ENCODE measurements at places on chromosomes 6 and 20.
A peak's percentile ranks its signal among the peaks of the same experiment; 100 is the strongest.

DNA sequence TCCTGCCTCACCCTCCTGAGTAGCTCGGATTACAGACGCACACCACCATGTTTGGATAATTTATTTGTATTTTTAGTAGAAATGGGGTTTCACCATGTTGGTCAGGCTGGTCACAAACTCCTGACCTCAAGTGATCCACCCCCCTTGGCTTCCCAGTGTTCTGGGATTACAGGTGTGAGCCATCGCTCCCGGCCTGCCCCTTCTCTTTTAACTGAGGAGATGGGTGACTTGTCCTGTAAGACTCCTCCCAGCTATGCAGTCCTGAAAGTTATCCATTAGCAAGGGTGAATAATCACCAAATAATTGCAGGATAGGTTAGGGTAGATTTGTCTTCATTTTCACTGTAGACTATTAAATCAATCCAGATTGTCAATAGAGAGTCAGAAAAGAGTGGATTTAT lies 40.5 kb upstream of the JARID2 start:
- no peak for DNase-seq

- DNase-seq, result no peak
Measured at GRCh38 chr6:56956491-56956890, 1.6 kb downstream of the BEND6 start.

GRCh38 chr20:15005300-15005986 lies 668.0 kb upstream of the FLRT3 start:
- DNase-seq, result no peak

DNA sequence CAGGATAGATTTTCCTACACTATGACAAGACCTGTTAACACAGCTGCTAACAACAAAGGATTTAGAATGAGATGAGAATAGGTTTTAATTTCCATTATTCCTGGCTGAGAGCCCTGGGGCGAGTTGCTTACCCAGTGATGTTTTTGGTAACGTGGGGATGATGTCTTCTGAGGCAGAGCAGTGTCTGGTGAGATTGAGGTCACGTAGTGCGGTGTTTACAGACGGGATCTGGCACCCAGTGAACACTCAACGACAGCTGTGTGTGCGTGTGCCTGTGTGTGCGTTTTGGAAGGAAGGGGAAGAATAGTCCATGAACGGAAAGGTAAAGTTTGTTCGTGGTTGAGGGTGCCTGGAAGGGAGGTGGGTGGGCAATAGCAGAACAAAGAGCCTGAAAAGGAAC lies 384.7 kb downstream of the C6orf118 start:
- no peak for DNase-seq

GRCh38 chr6:80094017-80094416 lies 12.5 kb upstream of the BCKDHB start:
- DNase-seq, result peak; percentile 37

DNA sequence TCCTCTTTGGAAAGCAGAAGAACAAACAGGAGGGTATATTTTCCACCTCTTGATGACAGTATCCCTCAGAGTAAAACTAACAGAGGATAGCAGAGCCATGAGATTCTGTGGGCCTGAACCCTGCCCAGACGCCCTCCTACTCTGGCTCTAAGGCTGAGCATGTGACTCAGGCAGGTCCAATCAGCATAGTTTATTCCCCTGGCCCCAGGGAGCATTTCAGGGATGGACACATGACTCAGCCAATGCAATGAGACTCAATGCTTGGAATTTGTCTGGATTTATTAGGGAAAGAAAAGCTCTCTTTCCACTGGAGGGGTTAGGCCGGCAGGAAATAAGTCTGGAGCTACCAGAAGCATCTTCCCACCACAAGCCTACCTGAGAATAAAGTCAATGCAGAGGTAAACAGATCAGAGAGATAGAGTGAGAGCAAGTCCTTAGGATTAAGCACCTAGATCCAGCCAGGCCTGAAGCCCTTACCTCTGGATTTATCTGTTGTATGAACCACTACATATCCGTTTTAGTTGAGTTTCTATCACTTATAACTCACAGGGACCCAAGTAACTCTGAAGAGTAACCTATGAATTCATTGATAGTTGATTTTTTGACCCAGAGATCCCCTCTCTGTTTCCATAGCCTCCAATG lies 68.2 kb upstream of the EYA2 start:
- DNase-seq, result peak; percentile 11

DNA sequence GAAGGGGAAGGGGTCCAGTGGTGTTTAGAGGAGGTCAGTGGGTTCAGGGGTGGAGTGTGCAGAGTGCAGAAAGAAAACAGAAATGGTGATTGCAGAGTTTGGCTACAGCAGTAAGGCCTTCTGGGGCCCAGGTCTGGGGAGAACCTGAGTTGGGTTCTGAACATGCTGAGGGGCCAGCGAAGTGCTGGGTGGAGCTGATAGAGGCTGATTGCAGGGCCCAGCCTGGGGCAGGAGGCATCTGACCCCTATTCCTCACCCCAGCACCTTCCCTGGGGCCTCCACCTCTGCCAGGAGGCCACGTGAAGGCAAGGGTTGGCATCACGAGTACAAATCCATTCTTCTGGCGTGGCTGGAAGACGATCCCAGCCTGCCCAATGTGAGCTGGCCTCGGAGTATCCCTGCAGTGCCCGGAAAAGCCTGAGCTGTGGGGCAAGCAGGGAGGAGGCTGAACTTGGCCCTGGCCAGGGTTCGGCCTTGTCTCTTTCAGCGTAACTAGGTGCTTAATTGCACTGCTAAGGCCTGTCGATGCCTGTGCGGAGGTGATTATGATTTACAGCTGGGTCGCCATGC lies 35.3 kb downstream of the VSTM2L start:
- no peak for DNase-seq

- DNase-seq, result no peak
Measured at GRCh38 chr20:51460569-51461265, 81.8 kb downstream of the NFATC2 start.

DNA sequence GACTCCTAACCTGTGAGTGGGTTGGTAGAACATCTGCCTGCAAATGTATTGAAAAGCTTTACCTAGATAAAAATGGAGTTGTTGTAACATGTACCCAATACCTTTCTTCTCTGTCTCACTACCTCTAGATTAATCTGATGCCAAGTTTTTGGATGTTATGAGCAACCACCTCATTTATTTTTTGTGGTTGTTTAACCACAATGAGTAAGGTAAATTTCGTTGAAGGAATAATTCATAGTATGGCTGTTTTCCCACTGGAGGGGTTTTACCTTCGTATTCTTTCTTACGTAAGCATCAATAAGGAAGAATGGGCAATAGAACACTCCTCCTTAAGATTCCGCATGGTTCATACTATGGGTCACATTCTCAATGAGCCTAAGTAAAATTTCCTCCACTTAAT lies 165.4 kb downstream of the CDH26 start:
- DNase-seq, result no peak

GRCh38 chr20:46282669-46283068 lies 25.6 kb downstream of the CDH22 start:
- DNase-seq, result peak; percentile 99

DNA sequence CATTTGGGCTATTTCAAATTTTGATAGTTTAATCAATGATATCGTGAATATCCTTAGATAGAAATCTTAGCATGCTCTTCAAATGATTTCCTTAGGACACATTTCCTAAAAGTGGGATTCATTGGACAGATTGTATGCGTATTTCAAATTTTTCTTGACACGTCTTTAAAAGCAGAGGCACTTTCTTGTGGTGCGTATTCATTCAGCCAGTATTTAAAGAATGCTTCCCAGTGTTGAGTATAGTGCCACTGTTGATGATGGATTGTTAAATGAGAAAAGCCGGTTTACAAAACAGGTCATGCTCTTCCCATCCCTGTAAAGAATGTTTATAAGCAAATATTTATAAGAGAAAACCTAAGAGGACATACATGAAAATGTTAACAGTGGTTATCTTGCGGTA lies 15.1 kb upstream of the NOL7 start:
- DNase-seq, result no peak

DNA sequence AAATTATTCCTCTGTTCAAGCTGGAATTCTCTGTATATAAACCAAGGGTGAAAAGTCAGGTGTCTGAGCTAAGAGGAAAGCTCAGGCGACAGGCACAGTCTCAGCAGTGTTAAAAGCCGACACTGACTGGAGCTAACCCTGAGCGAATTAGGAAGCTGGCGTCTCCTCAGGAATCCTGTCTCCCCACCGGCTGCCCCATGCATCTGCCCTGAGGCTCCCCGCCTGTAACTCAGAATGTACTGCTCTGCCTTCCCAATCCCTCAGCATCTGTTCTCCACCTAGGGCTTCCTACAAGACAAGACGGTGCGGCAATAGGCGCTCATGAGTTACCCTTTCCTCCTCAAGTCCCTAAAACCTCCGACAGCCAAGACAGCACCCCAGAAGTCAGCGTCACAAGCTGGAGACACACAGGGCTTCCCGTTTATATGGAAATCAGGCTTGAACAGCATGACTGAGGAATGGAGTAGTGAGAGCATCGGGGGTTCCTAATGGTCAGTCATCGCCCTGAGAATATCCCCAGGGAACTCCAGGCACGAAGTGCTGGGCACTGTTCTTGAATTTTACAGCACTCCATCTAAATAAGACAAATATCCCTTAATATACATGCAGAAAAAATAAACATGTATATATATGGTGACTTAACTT lies 33.5 kb downstream of the WDR27 start:
- no peak for DNase-seq

GRCh38 chr6:71473926-71474325 lies 185.3 kb downstream of the OGFRL1 start:
- DNase-seq, result no peak

DNA sequence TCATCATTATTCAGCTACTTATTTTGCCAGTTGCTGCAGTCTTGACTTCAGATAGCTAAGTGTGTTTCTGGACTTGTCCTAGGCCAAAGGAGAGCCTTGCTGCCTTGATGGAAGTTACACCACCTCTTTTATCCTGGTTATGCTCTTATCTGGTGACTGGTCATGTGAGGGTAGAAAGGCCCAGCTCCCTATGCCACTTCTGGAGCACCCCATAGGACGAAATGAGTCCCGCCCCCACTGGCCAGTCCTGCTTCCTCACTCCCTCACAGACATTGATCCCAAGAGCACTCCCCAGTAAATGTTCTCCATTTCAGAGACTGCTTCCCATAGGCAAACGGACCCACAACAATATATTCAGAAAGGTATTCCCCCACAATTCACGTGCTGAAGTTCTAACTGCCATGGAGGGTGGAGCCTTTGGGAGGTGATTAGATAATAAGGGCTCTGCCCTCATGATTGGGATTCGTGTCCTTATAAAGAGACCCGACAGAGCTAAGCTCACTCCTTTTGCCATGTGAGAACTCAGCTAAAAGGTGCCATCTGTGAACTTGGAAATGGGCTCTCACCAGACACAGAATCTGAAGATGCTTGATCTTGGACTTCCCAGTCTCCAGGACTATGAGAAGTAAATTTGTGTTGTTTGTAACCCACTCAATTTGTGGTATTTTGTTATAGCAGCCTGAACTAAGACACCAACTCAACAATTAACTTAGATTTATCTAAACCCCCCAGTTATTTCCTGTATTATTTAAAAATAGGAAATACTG lies 21.5 kb upstream of the ELOVL2 start:
- DNase-seq, result peak; percentile 49

DNA sequence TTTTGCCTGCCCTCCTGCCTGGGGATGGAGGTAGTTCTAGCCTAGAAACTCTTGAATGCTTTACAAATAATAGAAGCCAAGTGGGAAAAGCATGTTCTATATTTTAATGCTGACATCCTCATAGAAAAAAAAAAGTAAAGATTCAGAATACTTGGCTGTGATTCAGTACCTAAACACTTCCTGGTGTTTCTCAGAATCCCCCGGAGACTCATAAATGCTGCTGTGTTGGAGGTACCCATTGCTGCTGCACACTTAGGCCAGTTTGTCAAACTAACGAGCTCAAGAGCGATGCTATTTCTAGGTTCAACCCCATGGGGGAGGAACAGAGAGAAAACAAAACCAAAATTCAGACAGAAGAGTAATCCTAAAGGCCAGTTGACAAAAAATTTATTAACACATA lies 38.8 kb upstream of the ZFP64 start:
- DNase-seq, result peak; percentile 59

- no peak for DNase-seq
Measured at GRCh38 chr20:61731363-61732181, 334.1 kb downstream of the TAF4 start.

GRCh38 chr6:90860822-90861601 lies 274.1 kb upstream of the MAP3K7 start:
- peak; percentile 29 for DNase-seq

GRCh38 chr6:159973951-159974350 lies 5.1 kb downstream of the IGF2R start:
- DNase-seq, result no peak

GRCh38 chr6:163376187-163376586 lies 38.3 kb upstream of the QKI start:
- DNase-seq, result no peak

DNA sequence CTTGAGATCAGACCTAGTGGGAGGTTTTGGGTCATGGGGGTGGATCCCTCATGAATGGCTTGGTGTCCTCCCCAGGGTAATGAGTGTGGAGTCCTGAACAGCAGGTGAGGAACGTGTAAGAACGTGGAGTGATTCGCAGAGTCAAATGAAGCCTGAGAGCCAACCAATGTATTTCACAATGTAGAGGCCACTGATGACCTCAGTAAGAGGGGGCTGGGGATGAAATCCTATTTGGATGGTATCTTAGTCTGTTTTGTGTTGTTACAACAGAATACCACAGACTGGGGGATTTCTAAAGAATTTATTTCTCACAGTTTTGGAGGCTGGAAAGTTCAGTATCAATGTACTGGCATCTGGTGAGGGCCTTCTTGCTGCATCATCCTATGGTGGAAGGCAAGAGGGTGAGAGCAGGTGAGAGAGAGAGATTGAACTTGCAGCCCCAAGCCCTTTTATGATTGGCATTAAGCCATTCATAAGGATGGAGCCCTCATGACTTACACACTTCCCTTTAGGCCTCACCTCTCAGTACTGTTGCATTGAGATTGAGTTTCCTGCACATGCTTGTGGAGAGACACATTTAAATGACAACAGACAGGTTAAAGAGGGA lies 47.3 kb upstream of the HIVEP1 start:
- no peak for DNase-seq

GRCh38 chr6:9412951-9413559 lies 977.7 kb upstream of the SLC35B3 start:
- peak; percentile 82 for DNase-seq

DNA sequence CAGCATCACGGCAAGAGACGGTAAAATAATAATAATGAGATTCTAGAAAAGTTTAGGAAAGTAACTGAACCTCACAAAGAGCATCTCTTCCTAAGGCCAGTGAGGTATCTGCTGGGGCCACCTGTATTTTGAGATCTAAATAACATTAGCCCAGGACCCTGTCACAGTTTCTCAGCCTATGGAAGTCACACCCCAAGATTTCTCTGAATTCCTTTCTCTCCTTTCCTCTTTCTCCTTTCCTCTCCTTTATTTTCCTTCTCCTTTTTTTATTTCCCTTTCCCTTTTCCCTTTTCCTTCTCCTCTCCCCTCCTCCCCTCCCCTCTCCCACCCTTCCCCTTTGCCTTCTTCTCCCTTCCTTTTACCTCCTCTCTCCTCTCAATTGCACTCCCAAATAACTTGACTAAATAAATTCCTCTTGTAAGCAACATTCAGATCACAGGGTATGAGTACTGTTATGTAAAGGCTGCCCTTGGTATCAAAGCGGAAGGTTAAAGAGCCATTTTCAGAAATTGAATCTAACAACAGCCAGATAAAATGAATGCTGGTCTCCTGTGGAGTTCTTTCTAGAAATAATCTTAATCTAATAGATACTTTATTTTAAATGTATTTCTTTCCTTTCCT lies 506.2 kb downstream of the EPM2A start:
- DNase-seq, result no peak

- peak; percentile 9 for DNase-seq
Measured at GRCh38 chr6:75743971-75744370, 5.1 kb upstream of the MYO6 start.

Measured in NCI-H82 (cell line).